ENCODE measurements at places on chromosomes 7 and 10.
A peak's percentile ranks its signal among the peaks of the same experiment; 100 is the strongest.

- DNase-seq: peak; percentile 65
These were observed 233.6 kb downstream of the SNX13 start for GRCh38 chr7:17706734-17707133.

GRCh38 chr10:122113161-122113944 is 124.4 kb downstream of the TACC2 start:
- peak; percentile 68 for DNase-seq

- peak; percentile 86 for DNase-seq
These were observed 43.9 kb downstream of the IFIT5 start for GRCh38 chr10:89458291-89458690.

DNA sequence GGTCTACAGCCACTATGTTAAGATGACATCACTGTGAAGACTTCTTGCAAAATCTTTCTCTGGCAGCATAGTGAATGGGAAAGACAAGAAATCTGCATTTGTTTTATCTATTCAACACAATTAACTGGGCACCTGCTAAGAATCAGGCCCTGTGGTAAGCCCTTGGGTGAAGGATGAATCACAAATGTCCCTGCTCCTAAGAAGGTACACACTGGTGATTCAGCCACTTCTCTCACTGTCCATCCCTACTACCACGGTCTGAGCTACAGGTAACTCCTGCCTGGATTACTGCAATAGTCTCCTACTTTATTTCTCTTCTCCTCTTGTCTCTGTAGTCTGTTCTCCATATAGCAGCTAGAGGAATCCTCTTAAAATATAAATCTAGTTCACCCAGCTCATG is 116.1 kb downstream of the HIBADH start:
- DNase-seq: no peak

DNA sequence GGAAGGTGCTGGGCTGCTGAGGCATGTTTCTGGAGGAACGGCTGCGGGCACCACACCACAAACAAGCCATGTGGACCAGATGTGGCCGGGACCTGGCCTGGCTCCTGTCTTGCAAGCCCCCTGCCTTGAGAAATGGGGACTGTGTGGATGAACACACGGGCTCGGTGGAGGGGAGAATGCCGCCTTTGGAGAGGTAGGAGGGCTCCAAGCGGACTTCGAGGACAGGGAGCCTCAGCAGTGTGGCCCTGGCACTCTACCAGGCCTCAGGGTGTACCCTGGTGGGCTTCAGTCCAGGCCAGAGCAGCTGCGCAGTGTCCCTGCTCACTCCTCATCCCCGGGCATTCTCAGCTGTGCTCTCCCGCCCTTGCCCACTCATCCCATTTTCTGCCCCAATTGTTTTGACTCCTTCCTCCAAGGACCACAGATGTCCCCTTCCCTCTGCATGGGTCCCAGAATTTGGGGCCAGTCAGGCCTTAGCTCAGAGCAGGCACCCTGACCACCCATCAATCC is 31.5 kb downstream of the PWWP2B start:
- no peak for DNase-seq

GRCh38 chr10:119198438-119198837 is 8.9 kb upstream of the GRK5 start:
- no peak for DNase-seq

DNA sequence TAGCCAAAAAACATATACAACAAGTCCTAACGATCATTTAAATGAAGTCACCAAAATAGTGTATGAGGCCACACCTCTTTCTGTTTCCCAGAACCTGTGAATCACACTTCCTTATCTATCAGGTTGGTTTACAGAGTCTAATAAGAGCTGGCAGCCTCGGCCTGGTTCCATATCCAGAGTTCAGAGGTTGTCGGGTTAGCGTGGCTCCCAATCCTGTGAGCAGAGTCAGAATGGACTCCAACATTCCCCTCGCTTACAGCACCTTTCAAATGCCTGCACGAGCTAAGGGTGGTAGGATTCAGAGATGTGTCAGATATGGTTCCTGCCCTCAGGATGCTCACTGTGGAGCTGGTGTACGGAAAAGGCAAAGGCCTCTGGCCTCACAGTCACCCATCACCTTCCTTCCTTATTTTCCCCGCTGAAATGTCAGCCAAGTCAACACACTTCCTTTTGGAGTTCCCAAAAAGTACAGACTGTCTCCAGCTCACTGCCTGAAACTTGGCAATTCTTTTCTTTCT is 6.0 kb downstream of the IL15RA start:
- no peak for DNase-seq

DNA sequence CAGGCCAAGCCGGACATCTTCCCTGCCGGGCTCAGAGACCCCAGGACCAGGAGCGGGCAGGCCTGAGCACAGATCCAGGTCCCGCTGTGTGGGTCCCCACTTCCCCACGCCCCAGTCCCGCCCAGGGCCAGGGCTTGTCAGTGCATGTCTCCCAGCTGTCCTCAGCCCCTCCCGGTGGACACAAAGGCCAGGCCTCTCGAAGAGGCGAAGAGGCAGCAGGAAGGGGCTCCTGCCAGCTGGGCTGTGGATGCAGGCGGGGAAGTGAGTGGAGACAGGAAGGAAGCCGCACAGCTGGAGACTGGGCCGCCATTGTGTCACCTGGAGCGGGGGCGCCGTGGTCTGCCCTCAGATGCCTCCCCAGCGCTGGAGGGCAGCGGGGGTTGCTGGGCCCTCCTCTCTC is 4.8 kb downstream of the GRIFIN start:
- DNase-seq: no peak

GRCh38 chr10:45183174-45183573 is 132.2 kb downstream of the OR13A1 start:
- no peak for DNase-seq

DNA sequence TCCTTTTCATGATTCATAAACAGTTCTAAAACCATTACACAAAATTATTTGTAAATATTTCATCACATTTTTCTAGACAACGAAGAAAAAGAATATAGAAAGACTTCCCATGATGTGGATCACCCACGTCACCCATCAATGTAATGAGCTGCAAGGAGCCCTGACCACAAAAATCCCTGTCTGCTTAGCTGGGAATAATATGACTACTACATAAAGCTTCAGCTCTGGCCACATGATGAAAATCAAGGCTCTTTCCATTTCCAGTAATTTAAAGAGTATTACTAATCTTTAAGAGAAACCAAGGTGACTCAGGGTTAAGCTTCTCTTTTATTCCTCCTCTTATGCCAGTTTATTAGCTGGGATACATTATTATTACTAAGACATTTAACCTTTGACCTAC is 180.8 kb upstream of the CACNA2D1 start:
- peak; percentile 92 for DNase-seq

- DNase-seq: no peak
These were observed 10.6 kb downstream of the ZMIZ2 start for GRCh38 chr7:44759246-44759645.

DNA sequence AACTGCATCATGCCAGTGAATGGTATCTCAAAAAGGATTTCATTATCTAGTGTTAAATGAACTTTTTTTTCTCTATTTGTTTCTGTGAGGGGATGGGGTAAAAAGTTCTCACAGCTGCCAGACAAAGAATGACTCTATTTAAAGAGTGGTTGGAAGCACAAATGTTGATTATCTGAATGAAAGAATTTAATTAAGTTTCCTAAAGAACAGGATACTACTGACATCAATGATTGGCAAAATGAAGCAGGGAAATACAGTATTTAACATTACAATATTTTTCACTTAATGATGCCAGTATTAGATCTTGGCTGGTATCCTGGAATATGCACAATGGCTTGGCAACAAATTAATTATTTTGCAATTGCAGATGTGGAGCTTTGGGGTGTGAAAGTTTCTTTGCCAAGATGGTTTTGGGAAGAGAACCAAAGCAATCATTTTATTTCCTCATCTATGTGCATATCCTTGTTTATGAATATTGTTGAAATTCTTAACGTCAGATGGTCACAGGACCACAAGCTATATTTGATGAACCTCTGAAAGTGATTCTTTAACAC is 336.8 kb downstream of the ARL4A start:
- no peak for DNase-seq

- DNase-seq: peak; percentile 50
These were observed 15.8 kb downstream of the OSBPL3 start for GRCh38 chr7:24964191-24964590.

GRCh38 chr10:95430231-95430951 is 130.8 kb downstream of the SORBS1 start:
- DNase-seq: peak; percentile 53

DNA sequence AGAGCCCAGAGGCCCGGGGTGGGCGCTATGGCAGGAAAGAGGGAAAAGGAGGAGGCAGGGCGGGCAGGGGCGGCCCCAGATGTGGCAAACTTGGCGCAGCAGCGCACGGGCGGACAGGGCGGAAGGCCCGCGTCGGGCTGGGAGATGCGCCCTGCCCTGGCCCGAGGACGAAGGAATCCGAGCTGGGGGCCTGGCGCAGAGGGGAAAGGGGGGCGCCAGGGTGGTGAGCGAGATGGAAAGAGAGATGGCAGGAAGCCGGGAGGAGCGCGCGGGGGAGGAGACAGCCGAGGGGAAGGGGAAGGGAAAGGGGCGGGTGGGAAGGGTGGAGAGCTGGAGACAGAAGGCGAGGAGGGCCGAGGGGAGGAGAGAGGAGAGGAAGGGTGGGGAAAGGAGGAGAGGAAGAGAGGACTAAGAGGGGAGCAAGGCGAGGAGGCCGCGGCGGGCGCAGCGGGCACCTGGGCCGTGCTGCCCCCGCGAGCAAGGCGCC is at the start of gene MARVELD1:
Gene MARVELD1, plus strand, starts transcription at position 392 of the 487 bp plus-strand sequence. CDS start 147 bp downstream, outside the sequence.
- DNase-seq: peak; percentile 91

DNA sequence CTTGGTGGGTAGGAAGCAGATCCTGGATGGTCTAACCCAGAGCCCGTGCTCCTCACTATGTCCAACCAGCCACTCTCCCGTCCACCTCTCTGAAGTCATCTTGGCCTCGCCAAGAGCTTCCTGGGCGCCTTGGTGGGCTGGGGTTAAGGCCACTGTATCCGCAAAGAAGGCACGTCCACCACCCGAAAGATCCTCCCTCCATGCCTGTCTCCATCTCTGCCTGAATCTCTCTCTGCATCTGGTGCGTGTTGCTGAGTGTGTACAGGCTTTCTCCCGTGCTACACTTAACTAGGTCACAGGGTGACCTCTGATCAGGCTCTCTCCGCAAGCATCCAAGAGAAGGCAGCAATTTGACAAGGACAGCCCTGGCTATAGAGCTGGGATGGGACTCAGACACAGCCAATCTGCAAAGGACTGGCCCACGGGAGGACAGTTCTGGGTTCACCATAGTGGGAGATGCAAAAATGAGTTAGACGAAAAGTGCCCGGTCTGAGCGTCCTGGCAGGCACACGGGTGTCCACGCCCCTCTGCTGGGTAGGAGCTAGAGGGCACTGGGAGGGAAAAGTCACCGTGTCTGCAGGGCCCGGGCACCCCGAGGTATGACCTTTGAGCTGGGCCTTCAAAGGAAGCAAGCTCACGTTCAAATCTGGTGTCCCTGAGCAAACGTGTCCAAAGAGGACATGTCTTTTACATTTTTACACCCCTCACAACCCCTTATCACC is 9.4 kb upstream of the RFC2 start:
- no peak for DNase-seq

DNA sequence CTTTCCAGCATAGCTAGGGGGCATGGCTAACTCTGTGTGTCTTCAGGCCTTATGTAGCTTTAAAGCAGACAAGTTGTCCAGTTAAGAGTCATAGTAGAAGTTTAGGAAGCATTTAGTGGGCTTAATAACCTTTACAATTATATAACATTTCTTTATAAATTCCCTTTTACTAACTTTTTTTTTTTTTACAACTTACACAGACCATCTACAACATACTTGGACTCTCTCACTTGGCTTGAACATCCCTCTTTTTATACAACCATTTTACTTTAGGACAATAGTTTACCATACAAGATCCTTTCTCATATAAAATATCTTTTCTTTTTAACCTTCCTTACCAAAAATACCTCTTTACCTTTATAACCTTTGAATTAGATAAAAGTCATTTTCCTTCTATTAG is 26.3 kb downstream of the SP4 start:
- DNase-seq: peak; percentile 0

GRCh38 chr7:29607889-29608288 is 44.3 kb downstream of the PRR15 start:
- DNase-seq: no peak

DNA sequence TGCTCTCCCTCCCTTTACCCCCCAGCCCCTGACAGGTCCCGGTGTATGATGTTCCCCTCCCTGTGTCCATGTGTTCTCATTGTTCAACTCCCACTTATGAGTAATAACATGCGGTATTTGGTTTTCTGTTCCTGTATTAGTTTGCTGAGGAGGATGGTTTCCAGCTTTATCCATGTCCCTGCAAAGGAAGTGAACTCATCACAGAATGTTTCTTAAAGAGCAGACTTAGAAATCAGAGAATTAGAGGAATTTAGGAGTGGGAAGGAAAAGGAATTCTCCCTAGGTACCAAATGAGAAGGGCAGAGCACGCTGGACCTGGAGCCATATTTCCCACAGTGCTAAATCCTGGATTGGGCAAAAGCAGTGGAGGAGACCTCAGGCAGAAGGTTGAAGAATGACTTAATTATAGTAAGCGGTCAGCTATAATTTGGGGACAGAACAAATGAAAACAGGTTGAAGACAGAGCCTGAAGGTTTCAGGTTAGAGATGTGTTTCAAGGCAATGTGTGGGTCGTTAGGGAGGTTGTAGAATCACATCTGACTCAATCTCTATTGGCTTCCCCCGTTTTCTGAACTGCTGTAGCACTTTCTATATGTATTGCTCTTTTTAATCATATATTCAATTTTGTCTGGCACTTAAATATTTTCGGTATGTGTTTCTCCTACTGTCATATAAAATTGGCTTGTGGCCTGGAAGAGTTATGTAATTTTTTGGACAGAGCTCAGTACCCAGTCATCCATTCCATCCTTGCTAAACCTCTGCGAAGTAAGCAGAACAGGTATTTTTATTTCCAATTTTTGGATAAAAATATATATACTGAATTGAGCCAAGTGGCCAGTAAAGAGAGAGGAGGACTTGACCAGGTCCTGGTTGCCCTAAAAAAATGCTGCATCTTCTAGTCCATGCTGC is 210.5 kb upstream of the KLF6 start:
- DNase-seq: peak; percentile 83

DNA sequence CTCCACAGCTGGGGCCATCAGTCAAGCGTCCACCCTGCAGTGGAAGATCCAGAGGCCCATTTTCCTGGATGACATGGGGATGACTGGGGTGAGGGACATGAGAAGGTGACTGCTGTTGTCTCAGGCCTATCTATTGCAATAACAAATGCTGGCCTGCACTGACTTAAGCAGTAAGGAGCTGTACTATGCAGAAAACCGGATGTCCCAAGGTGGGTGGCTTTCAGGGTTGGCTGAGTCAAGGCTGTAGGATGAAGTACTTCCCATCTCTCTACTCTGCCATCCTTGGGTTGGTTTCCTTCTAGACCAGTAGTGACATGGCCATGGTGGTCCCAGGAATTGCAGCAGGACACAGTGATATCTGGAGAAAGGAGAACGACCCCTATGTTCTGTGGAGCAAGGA is 48.1 kb downstream of the NEURL1 start:
- no peak for DNase-seq

DNA sequence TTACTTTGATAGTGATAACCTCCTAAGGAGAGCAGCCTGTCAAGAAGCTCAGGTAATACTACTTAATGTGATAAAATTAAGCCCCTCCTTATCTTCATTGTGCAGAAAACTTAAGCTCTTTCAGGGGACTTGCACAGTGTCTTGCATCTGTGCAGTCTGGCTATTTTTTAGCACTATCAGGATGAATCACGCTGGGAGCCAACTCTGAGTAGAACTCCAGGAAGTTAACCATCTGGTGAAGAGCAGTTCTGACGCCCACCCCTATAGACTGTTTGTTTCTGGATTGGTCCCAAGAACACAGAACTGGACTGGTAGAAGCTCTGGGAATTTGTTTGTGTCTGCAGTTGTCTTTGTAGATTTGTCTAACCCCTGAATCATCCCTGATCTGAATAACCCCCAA is 41.9 kb downstream of the AGK start:
- peak; percentile 72 for DNase-seq

- DNase-seq: no peak
These were observed 154.8 kb downstream of the CAMK1D start for GRCh38 chr10:12504176-12504575.

Measured in fibroblast of skin of right quadriceps (primary cell).